Neural progenitor cell (in vitro differentiated cells): ENCODE measurements at places on chromosomes 13 and 19.
A peak's percentile ranks its signal among the peaks of the same experiment; 100 is the strongest.

DNA sequence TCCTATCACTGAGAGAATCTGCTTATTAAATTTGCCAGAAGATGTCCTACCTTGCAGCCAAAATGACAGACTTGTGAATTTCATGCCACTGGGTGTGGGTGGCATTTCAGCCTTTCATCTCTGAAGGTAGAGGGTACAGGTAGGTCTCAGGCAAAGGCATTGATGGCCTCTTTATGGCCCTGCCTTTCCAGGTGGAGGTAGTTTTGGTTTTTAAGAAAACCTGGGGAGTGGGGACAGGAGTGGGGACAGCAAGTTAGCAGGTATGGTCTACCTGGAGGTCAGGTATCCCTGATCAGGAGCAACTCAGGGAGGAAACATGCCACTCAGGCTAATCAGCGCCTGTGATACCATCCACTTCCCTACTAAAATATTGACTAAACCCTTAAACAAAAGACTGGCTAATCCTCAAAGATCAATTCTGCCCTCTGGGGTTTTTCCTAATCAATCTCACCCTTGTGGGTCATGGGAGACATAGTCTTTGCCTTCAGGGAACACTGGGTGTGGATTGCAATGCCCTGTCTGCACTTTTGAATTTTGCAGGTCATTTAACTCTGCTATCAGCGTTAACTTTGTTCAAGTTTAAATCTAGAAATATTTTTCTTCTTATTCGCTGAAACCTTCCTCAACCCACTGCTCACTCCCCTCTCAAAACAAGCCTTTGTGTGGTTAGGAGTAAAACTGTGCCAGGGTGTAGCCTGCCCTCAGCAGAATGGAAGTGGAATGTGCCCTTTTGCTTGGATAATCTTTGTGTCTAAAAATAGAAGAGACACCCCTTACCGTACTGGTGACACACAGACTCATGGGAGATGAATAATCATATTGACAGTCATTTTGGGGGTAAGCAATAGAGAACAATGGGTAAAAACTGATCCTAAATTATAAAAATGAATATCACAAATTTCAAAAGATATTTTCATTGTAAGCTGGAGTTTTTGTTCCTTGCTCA lies 233.7 kb downstream of the COG6 start:
- DNase-seq: no peak

GRCh38 chr13:60211548-60211947 lies 47.8 kb upstream of the DIAPH3 start:
- no peak for DNase-seq

GRCh38 chr19:29988351-29988750 lies 46.3 kb downstream of the URI1 start:
- DNase-seq: peak; percentile 37

GRCh38 chr13:69618838-69619237 lies 488.8 kb upstream of the ATXN8OS start:
- no peak for DNase-seq

DNA sequence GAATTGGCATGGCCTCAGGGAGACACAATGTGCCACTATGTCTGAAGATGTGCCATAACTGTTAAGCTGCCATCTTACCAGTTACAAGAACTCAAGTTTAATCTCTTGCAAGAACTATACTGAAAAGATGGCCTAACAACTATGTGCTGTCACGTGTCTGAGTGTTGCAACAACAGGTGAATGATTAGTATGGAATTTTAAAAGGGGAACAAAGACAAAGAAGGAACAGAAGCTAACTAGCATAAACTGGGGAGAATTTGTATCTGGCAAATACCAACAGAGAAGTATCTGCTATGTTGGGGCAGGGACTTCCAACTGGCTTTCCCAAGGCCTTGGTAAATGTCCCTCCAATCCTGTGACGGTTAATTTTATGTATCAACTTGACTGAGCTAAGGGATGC lies 11.5 kb upstream of the ACOD1 start:
- DNase-seq: no peak

- no peak for DNase-seq
Observed at GRCh38 chr13:102845289-102845629, 573 bp upstream of the ERCC5 start.
